ENCODE measurements at places on chromosomes 6 and 20.

- no peak for DNase-seq
Measured at GRCh38 chr20:33746325-33746998, 14.7 kb downstream of the ZNF341 start.

- no peak for DNase-seq
Measured at GRCh38 chr6:139990026-139990686, 615.7 kb upstream of the CITED2 start.

DNA sequence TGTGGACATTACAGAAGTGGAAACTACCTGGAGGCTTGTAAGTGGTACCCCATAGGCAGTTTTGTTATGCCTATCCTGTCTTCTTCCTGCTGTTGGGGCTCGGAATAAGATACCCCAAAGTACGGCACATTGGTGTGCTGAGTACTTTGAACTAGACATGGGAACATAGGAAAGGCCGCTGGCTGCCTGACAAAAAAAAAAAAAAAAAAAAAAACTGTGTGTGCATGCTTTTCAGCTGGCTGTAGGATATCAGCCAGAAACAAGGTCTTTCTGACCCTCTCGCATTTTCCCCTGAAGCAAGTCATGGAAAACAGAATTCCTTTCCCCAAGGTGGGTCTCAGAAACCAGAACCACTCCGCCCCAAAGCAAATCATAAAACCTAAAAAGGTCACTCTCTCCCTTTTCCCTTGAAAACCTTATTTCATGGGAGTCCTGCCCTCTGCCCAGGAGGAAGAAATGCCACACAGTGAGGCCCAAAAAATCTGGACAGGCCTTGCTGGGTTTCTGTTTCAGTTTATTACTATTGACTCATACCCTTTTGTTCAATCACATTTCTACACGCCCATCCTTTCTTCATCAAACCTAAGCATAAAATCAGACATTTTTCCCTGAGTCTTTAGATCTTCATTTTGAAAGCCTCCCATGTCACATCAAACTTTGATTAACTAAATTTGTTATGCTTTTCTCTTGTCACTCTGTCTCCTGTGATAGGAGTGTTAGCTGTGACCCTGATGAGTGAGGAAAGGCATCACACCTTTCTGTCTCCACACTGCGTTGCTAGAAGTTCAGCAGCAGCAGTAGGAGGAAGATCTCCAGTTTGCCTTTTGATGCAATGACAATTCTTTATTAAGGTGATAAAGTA, 17.2 kb downstream of the SLC2A12 start:
- no peak for DNase-seq

DNA sequence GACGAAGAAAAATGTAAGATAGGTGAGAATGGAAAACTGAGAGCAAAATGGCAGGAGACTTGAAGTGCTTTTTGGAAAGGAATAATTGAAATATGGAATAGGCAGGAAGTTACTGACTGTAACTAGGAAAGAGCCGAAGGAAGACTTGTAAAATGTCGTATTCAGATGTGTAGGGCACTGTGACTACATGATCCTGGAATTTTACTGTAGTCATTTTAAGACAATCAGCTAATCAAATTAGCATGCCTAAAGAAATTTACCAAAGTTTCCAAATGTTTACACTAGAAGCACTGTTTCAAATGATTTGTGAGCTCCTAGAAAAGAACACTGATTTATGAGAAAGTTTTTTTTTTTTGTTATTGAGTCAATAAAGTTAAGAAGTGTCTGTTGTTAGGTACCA, 21.2 kb upstream of the ADIG start:
- DNase-seq = no peak

GRCh38 chr6:36907781-36908180, 22.0 kb downstream of the C6orf89 start:
- no peak for DNase-seq

GRCh38 chr6:47854971-47855370, 73.1 kb downstream of the OPN5 start:
- no peak for DNase-seq

DNA sequence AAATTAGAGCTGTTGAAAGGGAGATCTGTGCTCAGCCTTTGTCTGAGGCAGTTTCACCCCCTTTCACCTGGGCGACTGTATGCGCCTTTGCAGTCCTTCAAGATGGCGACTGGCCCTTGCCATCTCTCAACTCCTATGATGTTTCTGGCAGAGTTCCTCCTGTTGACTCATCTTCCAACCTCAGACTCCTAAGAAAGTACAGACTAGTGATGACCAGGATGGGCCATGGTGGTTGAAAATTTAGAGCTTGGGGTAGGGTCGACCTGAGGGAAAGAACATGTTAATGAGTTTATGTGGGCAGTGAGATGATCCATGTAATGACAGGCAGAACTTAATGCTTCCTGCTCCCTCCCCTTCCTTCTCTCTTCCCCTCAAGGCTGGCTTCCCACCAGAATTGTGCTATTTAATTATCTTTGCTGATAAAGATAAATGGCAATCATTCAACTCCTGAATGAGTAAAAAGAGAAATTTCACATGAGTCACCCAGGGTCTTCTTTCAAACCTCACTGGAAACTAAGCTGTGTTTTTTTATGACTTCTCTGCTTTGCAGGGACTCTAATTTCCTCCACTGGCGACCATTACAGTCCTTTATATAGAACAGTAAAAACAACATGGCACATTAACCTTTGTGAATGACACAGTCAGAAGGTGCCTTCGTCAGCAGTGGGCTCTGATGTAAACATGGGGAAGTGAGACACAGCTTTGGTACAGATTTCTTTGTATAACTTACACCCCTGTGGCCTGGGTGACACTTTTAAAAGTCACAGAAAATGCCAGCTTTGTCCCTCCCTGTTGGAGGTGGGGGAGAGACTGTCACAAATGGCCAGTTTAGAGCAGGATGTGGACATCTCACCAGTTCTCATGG, 103.5 kb downstream of the SCP2D1 start:
- DNase-seq = no peak

DNA sequence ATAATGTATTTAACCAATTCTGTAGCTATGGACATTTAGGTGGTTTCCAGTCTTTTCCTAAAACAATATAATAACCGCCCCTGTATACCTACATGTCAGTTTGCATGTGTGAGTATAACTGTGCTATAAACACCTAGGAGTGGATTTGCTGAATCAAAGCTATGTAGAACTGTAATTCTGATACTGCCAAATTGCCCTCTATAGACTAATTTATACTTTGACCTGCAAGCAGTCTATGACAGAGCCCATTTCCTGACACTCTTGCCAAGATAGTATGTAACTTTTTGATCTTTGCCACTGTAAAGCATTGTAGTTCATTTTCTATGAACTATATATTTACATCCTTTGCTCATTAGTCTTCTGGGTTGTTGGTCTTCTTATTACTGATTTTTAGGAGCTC, 19.5 kb downstream of the FERMT1 start:
- no peak for DNase-seq

GRCh38 chr6:116412270-116412669, 41.5 kb downstream of the DSE start:
- no peak for DNase-seq

DNA sequence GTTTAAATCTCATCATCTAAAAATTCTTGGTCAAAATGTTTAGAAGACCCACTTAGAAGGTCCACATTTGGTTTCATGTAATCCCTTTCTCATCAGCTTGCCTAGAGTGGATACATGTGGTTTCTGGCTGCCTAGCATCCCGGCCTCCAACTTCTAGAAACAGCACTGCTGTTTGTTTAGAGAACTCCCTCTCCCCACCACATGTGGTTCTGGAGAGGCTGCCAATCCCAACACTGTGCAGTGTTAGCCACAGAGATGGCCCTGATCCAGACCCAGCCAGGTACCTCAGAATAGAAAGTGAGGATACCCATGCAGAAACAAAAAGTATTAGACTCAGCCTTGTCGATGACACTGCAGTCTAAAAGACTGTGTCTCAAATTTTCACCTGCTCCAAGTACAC, 241.8 kb downstream of the BCKDHB start:
- DNase-seq = no peak

GRCh38 chr6:38161331-38161730, 341.8 kb downstream of the ZFAND3 start:
- no peak for DNase-seq

DNA sequence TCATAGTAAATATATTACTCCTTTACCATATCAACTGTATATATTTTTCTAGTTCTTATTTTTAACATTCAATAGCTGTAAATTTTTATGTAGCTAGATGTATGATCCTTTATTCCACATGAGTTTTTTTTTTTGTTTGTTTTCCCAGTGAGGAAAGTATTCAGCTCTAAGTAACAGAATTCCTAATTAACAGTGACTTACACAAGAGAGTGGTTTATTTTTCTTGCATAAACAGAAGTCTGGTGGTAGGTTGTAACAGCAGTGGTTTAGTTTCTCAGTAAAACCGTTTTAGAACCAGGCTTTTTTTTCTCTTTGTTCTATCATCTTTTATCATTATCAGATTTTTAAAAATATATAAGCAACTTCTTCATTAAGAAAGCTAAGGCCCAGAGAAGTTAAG, 116.9 kb upstream of the FLRT3 start:
- no peak for DNase-seq

GRCh38 chr6:168827586-168827871, 386.5 kb downstream of the SMOC2 start:
- DNase-seq = no peak

DNA sequence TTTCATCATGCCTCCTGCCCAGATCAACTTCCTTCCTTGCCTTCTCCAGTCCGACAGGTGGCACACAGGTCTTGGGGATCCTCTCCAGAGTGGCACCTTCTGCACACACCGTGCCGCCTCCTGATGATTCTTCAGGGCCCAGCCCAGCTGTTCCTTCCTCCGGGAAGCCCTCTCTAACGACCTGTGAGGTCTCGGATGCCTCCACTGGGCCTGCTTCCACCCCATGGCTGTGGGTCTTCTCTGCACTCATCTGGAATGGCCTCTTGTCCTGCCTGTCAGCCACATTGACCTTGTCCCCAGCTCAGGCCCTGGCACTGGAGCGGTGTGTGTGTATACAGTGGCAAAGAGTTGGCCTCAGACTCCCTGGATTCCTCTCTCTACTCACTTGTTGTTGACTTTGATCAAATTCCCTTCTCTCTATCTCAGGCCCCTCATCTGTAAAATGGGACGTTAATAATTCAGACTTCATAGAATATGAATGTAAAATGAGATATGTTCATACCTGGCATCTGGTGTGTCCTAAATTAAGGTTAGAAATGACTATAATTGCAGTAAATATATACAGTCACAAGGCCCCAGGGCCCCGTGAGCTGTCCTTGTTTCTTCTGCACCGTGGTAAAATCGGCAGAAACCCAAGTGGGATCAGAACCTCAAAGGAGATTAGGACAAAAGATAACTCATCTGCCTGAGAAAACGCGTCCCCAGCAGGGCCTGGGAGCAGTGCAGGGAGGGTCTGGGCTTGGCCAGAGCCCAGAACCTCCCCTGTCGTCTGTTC, 1.5 kb downstream of the FAM210B start:
- no peak for DNase-seq

DNA sequence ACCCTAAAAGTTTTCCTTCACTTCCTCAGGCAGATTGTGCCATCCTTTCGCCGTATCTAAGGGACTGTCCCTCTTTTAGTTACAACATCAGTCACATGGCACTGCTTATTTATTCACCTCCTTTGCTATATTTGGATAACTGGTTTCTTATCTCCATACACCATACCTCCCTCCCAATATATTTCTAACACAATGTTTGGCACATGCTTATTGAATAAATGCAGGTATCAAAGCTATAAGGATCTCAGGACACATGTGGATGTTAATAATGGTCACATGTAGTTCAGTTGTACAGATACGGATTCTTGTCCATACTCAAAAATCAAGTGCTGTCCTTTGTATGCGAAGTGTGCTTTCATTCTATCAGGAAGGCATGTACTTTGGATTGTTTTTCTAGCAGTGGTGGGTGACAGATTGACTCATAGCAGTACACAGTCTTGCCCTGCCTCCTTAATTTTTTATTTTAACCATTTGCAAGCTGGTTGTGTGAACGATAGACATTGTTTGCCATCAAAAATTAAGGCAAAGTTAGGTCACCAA, 407.1 kb upstream of the RUNX2 start:
- no peak for DNase-seq

DNA sequence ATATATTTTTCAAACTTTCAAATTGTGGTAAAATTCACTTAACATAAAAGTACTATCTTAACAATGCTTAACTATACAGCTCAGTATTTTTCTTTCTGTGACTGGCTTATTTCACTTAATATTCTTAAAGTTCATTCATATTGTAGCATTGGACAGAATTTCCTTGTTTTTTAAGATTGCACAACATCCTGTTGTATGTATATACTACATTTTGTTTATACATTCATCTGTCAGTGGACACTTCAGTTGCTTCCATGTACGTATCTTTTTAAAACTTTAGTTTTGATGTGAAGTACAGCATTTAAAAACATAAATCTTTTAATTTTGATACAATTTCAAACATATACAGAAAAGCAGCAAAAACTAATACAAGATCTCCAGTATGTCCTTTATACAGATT, 220.7 kb downstream of the ZFAND3 start:
- DNase-seq = no peak

- no peak for DNase-seq
Measured at GRCh38 chr20:53579266-53579580, 14.4 kb downstream of the ZNF217 start.

- DNase-seq = no peak
Measured at GRCh38 chr6:161736781-161737292, 463.0 kb upstream of the AGPAT4 start.

DNA sequence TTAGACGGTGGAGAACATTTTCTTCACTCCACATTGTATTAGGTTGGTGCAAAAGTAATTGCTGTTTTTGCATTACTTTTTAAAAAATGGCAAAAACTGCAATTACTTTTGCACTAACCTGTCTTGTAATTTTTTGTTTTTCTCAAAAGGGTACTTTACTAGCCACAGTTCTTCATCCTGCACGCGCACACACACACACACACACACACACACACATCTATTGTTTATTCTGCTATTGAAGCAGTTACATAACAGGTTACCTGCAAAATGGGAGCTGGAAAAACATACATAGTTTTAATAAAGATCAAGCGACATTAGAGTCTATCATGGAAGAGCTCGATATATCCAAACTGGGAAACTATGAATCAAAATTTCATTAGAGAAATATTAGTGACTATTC, 235.2 kb downstream of the SIM1 start:
- DNase-seq = no peak

- DNase-seq = no peak
Measured at GRCh38 chr20:64254571-64255360, 782 bp upstream of the PCMTD2 start.

GRCh38 chr6:66986940-66987339, 1279.9 kb upstream of the EYS start:
- DNase-seq = no peak

DNA sequence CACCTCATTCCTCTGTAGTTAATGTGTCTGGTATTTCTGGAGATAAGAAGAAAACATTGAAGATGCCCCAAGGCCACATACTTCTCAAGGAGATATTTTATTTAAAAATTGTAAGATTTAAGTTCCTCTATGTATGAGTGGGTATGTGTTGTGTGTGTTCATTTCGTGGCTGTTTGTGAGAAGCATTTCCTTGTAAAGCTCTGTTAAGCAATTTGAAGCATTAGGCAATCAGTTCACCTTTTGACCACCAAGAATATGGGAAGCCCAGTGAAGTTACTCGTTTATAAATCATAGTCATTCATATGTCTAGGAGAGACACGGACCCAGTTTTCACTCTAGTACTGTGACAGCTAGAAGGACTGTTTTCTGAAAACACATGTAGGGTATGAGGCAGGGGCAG, 717.6 kb upstream of the MAP3K7 start:
- no peak for DNase-seq
